ENCODE measurements at places on chromosomes 1 and 21.

DNA sequence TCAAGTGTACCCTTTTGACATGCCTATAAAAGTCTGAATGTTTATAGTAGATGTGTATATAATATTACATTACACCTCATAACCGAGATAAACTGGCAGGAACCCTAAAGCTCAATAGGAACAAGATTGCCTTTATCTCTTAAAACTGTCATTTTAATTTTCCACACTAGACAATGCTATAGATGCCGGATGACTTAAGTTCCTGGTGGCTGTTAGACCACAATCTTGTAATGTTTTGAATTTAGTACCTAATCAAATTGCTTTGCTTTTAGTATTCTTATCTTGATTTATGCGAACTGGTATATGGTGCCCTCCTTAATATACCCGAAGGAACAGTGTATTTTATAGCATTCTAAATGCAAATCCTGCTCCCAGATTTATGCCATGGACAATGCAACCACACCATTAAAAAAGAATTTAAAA is 1397.0 kb upstream of the ADGRL4 start:
- no peak for DNase-seq

- no peak for DNase-seq
Observed at GRCh38 chr1:205067031-205067430, 17.2 kb downstream of the TMEM81 start.

DNA sequence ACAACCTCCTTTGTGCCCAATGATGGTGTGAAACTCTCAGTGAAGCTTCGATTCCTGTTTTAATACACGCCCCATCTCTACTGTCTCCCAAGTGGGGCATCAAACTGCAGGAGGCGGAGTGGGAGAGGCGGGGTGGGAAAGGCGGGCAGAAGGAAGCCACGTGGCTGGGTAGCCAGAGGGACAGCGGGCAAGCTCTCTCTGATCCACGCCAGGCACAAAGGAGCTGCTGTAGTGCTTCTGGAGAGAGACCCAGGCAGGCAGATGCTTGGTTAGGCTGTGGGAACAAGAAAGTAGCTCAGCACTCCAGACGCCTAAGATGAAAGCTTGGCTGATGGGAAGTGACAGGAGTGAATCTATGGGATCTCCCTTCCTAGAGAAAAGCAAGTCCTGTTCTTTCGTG is 25.7 kb downstream of the TRIM67 start:
- DNase-seq = no peak

DNA sequence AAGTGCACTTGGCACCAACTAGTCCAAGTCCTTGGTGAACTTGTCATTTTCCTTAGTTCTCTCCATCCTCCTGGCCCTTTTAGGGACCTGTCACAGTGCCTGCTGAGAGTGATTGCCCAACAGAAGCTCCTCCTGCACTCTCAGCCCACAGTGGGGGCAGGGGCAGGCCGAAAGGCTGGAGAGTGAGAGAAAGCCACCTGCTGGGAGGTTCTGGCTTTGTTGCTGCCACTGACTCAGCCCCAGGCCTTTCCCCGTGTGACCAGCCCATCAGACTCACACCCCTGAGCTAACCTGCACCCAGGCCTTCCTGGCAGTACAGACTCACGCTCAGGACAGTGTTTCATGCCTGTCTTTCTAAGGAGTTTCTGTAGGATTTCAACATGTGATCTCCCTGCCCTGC is 17.1 kb upstream of the PROK1 start:
- no peak for DNase-seq

GRCh38 chr1:151565502-151566189 is 25.5 kb downstream of the TUFT1 start:
- DNase-seq = no peak

DNA sequence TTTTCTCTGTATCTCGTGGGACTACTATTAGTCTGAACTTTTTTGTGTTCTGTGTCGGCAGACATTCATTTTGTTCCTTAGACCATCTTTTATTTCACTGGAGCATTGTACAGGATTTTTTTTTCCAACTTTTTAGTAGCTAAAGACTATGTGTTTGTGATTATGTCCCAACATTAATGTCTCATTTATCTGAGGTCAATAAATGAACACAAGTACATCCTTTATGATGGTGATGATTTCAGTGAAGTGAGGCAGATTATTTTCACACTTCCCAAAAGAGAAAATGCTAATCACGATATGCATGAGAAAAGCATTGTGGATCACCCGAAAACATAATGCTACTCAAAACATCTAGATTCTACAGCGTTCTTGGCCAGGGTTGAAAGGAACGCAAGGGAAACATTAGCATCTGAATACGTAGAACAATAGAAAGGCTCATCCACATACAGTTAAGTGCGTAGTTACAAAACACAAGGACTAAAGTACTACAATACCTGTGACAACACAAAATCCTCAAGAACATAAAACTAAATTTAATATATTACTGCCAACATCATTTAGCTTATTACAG is 981.7 kb upstream of the NCAM2 start:
- no peak for DNase-seq

- DNase-seq = peak; percentile 60
Observed at GRCh38 chr1:15740924-15741850, 1.1 kb upstream of the TMEM82 start.

DNA sequence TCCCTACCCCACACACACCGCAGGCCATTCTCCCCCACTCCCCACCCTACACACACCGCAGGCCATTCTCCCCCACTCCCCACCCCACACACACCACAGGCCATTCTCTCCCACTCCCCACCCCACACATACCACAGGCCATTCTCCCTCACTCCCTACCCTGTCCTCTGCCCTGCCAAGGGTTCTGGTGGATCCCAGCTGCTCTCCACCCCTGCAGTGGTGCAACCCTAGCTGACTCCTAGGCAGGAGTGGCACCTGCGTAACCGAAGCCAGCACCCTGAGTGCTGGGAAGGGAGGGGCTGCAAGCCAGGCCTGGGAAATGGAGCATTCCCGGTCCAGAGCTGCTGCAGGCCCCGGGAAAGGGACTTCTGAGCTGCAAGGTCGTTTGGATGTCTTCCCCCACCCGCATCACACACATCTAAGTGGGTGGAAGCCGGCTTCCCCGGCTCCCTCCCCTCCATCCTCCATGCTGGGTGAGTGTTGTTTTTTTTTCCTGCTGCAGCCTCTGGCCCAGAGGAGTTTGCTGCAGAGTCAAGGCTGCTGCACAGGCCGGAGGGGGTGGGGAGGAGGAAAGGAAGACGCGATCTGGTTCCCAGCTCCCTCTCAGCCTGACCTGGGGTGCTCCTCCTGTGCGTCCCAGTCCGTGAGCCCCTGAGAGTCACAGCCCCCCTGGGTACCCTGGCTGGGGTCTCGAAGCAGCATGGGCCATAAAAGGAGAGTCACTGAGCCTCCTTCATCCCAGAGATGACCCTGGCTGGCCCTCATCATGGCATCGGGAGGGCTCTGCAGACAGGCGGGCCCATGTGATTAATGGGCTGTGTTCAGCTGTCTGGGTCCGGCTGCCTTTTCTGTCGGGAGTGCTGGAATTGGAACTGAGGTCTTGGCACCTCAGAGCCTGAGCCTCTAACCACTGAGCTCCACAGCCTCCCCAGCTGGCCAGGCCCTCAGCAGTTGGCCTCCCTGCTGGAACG is 16.1 kb downstream of the H6PD start:
- no peak for DNase-seq

DNA sequence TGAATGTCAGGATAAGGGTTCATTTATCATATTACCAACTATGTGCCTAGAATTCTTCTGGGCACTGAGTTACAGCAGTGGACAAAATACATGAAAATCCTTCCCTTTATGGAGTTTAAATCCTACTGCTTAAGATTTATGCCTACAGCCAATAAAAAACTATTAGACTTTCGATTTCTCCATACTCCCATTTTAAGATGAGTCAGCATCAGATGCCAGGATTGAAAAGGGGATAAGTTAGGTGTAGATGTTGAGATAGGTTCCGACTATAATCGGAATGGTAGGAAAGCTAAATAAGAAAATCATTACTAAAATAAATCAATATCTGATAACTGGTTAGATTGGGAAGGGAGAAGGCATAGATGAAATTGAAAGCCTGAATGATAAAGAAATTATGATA is 3.2 kb upstream of the COL24A1 start:
- no peak for DNase-seq

DNA sequence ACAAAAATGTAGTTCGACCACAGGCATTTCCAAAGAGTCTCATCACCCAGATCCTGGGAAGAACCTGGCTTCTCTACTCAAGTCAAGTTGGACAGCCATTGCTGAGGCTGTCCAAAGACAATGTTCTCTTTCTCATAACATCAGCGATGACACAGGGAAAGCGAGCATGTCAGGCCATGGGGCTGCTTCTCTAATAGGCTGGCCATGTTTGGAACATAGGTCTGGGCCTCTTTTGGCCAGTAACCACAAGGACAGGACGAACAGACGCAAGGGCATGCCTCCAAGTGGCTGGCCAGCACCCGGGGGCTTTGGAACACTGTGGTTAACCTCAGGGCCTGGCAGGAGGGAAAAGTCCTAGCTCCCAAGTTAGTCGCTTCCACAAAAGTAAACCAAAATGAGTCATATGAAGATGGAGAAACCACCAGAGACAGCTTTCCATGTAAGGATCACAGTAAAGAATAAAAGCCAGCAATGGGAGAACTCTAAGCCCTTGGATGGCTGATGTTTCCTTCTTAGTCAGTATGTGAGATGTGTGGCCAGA is 80.6 kb upstream of the SLC44A3 start:
- DNase-seq = no peak

GRCh38 chr1:19384113-19384512 is 72.0 kb downstream of the SLC66A1 start:
- no peak for DNase-seq

- peak; percentile 99 for DNase-seq
Observed at GRCh38 chr1:228109073-228109961, at the start of gene MRPL55. Gene MRPL55 (minus strand): TSS chr1:228109299. CDS start chr1:228108260, 1,039 bp downstream.

GRCh38 chr1:20981915-20982314 is 194.8 kb downstream of the EIF4G3 start:
- DNase-seq = no peak

- no peak for DNase-seq
Observed at GRCh38 chr1:246012341-246012740, 494.7 kb downstream of the SMYD3 start.

- no peak for DNase-seq
Observed at GRCh38 chr1:91846639-91847013, 39.3 kb downstream of the TGFBR3 start.

DNA sequence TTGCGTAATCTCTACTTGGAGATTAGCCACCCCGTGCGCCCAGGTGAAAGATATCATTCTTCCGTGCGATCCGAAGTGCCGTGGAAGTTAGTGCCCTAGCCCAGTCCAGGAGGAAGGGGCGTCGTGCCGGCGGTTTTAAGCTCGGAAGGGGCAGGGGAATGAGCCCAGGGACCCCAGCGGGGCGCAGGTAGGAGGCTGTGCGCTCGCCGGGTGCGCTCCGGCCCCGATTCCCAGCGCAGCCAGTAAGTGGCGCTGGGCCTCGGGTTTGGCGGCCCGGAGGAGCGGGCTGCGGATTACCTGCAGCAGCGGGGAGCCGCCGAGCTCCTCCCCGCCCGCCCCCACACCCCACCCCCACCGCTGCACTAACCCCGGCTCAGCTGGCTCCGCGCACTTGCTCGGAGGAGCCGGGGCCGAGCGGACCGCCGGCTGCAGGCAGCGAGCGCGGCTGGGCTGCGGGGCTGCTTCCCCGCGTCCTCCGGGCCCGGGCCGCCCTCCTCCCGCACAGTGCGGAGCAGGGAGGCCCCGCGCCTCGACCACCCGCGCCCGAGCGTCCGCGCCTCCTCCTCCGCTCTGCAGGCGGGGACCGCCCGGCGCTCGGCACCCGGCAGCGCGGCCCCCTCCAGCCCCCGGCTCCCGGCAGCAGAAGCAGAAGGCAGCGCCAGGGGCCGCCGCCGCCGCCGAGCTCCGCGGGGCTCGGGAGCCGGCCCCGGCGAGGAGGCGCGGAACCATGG is at the start of gene RYR2:
TSS of gene RYR2 (plus strand) at position 390 of the 731 bp plus-strand sequence. CDS start at position 728, 338 bp downstream.
- no peak for DNase-seq

DNA sequence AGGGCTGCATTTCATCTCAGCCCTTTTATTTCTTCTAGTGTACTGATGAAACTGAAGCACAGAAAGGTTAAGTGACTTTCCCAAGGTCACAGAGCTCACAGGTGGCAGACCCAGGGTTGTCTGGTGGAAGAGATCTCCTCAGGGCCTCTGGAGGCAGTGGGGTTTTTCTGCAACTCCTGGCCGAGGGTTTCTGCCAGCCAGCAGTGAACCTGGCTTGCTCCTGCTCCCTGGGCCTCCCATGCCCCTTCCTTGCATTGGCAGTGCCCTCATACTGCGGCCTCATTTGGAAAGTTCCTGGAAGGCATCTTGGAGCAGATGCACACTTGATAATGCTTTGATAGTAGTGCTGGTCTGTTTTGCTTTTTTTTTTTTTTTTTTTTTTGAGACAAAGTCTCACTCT is 7.7 kb downstream of the GALNT2 start:
- DNase-seq = no peak

GRCh38 chr1:90724361-90724760 is 7.3 kb upstream of the BARHL2 start:
- no peak for DNase-seq

DNA sequence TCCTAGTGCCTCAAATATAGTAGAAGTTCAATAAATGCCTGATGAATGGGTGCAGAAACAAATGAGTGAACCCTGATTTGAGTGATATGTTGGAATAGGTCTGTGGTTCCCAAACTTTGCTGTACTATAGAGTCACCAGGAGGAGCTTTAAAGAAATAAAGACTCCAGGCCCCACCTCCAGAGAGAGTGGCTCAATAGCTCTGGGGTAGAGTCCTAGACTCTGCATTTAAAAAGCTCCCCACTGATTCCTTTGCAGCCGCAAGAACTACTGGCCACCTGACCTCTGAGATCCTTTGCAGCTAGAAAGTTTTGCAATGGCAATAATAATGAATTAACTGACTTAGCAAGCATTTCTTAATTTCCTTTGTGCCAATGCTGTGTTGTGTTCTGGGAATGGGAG is 20.9 kb downstream of the TCHHL1 start:
- DNase-seq = no peak

DNA sequence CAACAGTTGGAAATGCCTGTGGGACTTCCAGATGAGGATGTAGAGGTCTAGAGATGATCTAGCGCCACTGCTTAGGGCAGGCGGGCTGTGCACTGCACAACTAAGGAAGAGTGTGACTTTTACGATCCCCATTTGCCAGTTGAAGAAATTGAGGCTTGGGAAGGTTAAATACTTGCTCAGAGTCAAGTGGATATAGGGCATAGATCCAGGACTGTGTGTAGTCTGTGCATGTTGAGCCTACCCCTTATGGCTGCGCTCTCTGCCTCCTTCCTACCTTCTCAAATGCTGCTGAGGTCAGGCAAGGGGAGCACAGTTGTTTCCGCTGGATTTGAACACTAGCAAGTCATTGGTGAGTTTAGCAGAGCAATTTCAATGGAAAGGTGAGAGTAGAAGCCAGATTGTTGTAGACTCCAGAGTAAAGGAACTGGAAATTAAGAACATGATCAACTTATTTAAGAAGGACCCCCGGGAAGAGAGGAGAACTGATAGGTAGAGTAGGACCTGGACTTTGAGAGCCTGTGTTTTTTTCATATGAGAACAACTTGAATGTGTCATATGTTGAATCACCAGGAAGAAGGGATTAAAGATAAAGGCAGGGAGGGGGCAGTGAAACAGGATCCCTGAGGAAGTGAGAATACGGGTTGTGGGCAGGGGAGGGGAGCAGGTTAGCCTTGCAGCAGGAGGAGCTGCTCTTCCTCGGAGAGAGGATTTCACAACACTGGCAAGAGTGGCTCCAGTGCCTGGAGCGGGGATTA is 2.7 kb downstream of the CAPN2 start:
- DNase-seq = no peak

- DNase-seq = no peak
Observed at GRCh38 chr1:157540160-157540748, 12.1 kb downstream of the FCRL5 start.

All from activated gamma-delta T cell treated with Interleukin-2 at 50 U/mL for 16 hours (primary cell).